AML-193 (cell line): ENCODE measurements at places on chromosomes 6 and 20.
A peak's percentile ranks its signal among the peaks of the same experiment; 100 is the strongest.

GRCh38 chr6:165985806-165986299 lies 181.8 kb downstream of the TBXT start:
- DNase-seq, result no peak

DNA sequence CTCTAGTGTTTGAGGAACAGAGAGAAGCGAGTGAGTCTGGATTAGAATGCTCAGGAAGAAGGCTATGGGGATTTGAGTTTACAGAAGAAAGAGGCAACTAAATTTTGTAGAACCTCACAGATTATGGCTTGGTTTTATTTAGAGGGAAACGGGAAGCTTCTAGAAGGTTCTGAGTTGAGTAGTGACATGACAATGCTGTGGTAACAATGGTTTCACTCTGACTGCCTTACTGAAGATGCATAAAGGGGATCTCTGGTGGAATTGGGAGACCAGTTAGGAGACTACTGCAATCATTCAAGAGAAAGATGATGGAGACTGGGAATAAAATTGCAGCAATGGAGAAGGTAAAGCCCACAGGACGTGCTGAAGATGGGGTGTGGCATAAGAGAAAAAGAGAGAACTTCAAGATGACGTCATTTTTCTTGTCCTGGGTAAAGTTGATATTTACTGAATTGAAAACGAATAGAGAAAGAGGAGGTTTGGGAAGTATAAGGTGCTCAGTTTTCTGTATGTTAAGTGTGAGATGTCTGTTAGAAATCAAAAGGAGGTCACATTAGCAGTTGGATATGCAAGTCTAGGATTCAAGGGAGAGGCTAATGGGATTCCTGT lies 710.1 kb upstream of the NRSN1 start:
- DNase-seq, result no peak

GRCh38 chr6:99189823-99190721 lies 159.4 kb downstream of the FAXC start:
- DNase-seq, result no peak

GRCh38 chr6:143961066-143961465 lies 47.0 kb downstream of the PLAGL1 start:
- no peak for DNase-seq

DNA sequence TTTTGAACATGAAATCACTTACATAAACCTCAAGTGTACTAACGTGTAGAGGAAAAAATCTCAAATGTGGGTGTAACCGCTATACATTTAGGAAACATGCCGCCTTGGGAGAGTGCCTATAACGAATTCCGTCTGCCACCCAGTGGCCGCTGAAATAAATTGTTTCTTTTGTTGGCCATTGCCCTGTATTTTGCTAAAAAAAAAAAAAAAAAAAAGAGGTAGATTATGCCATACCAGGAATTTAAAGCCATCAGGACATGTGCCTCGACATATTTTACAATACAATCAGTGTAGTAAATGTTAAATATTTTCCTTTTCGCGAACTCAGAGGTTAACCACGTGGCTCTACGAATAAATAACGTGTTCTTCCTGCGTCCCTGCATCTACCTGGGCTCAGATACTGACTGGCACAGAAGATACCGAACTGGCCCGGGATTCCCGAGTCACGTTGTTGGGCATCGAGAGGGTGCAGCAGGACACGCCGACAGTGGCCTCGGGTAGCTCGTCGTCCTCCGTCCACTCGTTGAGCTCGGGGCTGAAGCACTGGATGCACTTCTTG lies 14.3 kb downstream of the KLHL31 start:
- peak; percentile 94 for DNase-seq

GRCh38 chr6:125251516-125252220 lies 50.1 kb downstream of the HDDC2 start:
- DNase-seq, result no peak

GRCh38 chr20:57592263-57593092 lies 27.7 kb downstream of the ZBP1 start:
- DNase-seq, result no peak

DNA sequence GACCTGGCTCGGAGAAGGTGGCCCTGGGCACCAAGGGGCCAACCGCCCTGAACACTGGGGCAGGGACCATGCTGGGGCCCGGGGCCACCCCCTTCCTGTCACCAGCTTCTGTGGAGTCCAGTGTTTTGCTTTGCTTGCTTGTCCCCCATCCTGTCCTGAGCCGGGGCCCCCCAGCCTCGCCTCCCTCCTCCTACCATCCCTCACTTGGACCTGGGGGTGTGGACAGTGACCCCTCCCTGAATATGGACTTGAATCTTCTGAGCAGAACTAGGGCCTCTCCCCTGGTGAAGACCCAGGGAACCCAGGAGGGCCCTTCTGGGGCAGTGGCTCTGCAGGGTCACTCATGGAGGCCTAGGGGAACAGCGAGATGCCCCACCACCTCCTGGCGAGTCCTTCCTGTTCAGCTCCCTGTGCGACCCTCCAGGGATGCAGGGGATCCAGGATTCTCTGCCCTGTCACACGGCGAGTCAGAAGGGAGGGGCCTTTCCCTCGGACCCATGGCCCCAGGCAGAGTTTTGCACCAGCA lies 41.6 kb downstream of the VSTM2L start:
- no peak for DNase-seq

- DNase-seq, result no peak
Measured at GRCh38 chr6:2125158-2125557, 120.2 kb downstream of the GMDS start.

DNA sequence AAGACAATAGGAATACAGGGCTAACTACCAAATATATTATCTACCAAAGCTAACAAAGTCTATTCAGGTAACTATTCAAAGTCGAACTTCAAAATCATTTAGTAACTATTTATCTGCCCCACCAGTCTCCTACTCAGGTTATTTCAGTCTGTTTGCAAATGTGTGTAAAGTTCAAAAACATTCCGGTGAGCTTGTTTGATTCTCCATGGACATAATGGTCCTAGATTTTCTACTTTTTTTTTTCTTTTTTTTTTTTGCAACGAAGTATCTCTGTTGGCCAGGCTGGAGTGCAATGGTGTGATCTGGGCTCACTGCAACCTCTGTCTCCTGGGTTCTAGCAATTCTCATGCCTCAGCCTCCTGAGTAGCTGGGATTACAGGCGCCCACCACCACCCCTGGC lies 236.0 kb upstream of the FOXQ1 start:
- no peak for DNase-seq

- no peak for DNase-seq
Measured at GRCh38 chr20:8780915-8781314, 288.0 kb upstream of the PLCB4 start.

GRCh38 chr6:143166247-143166695 lies 105.6 kb downstream of the AIG1 start:
- DNase-seq, result no peak

DNA sequence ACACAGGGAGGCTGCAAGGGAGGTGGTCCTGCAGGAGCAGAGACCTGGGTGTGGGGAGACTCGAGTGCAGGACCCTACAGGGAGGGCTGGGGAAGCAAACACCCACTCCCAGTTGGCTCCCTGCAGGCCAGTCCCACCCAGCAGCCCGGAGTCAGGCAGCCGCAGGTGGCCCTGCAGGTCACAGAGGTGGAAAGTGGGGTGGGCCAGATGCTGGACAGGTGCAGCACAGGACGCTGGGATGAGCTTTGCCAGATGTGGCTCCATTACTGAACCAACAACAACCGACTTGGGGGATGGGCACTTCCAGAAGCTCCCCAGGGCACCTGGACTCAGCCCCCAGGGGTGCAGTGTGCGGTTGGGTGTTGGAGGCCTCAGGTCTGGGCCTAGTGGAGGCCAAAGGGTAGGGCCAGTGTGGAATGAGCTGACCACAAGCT lies 26.6 kb upstream of the MYT1 start:
- no peak for DNase-seq

DNA sequence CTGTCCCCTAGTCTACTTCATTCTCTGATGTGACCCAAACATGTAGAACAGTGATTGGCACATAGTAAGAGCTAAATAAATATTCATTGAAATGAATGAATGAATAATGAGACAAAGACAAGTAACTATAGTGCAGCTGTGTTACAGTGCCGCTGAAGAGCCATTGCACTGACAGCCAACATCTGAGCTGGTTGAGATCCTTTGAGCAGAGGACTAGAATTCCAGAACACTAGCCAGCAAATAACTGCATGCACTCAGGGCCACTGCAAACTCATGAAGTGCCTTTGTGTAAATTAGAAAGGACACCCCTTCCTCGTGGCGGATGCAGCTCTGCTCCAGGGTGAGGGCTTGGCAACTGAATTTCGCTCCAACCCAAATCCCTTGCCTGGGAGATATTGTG lies 230.3 kb upstream of the CDYL start:
- DNase-seq, result no peak

- no peak for DNase-seq
Measured at GRCh38 chr20:10415013-10415650, 18.9 kb downstream of the MKKS start.

- peak; percentile 19 for DNase-seq
Measured at GRCh38 chr6:85677234-85677956, 34.7 kb upstream of the SYNCRIP start.

DNA sequence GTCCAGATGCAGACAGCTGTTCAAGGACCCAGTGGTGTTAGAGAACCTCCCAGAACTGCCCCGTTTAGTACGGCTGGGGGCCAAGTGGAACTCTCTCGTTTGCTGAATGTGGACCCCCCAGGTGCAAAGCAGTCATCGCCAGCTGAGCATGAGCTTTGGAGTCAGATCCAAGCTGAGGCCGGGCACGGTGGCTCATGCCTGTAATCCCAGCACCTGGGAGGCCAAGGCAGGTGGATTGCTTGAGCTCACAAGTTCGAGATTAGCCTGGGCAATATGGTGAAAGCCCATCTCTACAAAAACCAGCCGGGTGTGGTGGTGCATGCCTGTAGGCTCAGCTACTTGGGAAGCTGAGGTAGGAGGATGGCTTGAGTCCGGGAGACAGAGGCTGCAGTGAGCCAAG lies 29.7 kb downstream of the FOXC1 start:
- no peak for DNase-seq

- no peak for DNase-seq
Measured at GRCh38 chr6:132445201-132445951, 44.1 kb upstream of the MOXD1 start.

DNA sequence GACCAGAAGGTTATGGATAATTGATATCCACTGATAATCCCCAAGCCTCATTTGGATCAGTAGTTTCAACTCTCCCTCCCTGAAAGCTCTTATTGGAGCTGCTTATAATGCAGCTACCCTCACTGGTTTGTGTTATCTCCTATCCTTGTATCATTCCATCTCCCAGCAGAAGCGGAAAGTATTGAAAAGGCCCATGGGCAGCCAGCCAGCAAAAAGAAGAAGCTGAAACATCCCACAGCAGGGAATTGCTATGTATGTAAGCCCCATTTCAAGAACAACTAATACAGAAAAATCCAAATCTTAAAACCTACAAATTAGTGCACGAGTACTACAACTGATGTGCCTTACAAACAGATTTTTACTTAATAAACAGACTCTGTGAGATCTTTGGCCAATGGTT lies 269.0 kb upstream of the ECI2 start:
- no peak for DNase-seq
